ENCODE measurements at places on chromosomes 5 and 9.

GRCh38 chr5:80346055-80346454 lies 26.3 kb downstream of the SPZ1 start:
- peak; percentile 23 for DNase-seq

- no peak for DNase-seq
Observed at GRCh38 chr9:135869909-135870308, 37.4 kb downstream of the CAMSAP1 start.

DNA sequence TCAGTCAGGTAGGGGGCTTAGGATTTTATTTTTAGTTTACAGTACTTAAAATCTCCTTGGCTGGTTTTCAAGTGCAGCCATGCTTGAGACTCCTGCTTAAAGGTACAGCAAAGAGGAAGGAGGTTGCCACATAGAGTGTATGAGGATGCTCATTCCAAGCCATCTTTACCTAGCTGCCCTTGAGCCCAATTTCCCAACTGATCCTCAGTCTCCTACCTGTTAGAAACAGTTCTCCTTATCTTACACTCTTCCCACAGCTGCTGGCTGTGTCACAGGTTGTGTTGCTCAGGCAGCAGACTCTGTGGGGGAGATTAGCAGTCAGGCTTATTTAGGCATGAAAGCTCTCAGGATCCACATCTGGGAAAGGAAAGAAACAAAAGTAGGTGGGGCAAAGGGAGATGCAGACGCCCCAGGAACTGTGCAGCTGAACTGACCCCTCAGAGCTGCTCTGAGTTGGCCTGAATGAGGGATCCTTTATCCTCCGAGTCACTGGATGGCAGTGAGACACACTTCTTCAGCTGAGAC lies 95.1 kb downstream of the NMUR2 start:
- no peak for DNase-seq

DNA sequence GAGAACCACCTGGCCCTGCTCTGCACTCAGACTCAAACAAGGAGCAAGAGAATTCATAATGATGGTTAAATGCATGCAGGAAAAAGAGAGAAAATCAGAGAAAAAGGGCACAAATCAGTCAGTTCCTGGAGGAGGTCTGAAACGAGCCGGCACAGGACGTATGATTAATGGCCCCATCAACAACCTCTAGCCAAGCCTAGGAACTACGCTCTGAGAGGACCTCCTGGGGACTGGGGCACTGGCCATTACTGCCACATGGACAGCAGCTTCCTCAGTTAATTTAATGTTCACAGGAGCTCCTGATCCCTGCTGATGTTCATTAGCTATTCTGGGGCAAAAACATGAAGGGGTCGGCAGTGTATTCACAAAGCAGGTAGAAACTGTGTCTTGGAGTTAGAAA lies 238.1 kb downstream of the MED10 start:
- no peak for DNase-seq

DNA sequence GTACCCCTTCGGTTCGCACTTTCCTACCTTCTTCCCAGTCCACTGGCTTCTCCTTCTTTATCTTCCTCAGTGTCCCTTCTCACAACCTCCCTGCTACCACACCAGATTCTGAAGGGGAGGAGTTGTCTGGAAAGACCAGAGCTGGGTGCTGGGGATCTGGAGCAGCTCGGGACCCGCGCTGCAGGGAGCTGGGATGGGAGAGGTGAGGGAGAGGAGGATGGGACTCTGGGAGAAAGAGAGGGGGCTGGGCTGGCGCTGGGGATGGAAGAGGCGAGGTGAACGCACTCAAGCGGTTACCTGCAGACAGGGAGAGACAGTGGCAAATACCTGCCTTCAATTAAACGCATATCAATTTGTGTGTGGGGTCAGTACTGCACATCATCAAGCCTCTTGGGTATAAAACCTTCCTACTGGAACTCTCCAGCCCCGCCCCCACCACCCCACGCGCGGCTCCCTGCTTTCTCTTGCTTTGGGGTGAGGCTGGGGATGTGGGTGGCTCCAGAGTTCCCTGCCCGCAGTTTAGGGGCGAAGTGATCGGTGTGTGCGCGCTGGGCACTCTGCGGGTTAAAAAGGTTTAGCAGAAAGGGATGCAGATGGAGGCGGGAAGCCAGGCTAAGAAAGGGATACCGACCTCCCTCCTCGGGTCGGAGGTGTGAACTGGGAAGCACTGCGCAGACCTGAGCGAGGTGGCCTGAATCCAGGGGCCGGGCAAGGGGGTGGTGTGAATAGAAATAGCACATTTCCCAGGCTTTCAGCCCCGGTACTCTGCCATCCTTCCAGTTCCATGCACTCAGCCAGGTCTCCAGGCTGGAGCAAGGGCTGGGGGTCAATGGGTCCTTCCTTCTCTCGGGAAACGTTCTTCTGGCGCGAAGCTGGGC lies 977 bp upstream of the PAM start:
- DNase-seq = no peak

DNA sequence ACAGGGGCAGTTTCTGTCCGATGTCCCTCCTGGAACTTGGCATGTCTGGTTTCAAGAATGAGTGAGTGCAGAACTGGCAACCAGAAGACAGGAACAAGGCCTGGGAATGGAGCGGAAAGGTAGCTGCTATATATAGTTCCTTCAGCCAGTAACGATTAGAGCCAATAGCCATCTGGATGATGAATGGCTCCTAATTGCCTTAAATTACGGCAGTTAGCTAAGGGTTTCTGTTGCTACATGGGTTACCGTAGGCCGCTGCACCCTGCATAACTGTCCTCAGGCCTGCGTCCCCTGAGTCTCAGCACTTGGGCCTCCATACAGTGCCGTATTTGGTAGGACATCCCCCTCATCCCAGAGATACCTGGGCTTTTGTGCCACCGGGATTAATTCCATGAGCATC lies 29.4 kb downstream of the WWC1 start:
- DNase-seq = no peak

- DNase-seq = no peak
Observed at GRCh38 chr9:93166699-93167098, 17.2 kb upstream of the WNK2 start.

- DNase-seq = no peak
Observed at GRCh38 chr5:107269256-107269655, 401.5 kb downstream of the EFNA5 start.

DNA sequence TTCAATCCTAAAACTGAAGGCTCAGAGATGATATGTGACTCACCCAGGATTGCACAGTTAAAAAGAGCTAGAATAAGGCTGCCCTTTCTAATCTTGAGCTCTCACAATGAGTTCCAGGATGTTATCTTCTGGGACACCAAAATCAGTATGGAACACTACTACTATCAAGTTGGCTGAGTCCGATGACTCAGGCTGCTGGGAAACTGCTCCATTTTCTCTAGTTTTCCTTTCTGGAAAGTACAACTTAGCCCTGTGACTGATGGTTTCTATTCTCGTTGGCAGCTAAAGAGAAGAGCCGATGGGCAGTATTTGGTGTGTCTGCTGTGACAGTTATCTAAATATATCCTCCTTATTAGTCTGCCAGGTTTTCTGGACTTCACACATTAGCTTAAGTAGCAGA lies 37.9 kb upstream of the DPYSL3 start:
- DNase-seq = no peak

DNA sequence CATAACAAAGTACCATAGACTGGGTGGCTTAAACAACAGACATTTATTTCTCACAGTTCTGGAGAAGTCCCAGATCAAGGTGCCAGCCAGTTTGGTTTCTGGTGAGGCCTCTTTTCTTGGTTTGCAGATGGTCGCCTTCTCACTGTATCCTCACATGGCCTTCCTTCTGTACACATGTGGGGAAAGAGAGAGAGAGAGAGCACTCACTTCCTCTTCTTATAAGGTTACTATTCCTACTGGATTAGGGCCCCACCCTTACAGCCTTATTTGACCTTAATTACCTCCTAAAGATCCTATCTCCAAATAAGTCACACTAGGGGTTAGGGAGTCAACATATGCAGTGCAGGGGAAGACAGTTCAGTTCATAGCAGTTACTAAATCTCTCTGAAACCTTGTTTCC lies 205.6 kb upstream of the GDNF start:
- DNase-seq = no peak

DNA sequence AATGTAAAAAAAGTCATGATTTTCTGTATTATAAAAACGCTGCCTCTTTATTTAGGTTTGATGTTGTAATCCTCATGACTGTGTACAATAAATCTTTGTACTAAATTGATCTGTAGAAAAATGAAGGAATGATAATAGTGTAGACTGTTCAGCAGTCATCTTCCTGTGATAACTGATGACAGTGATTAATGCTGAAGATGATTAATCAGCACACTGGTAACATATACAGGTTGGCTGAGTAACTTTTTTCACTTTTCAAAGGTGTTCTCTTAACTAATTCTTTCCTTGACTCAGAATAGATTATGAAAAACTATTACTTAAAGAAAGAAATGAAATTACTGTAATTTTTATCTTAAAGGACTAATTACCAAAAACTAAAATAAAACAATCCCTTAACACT lies 122.5 kb downstream of the RFX3 start:
- DNase-seq = no peak

GRCh38 chr9:108512426-108513173 lies 343.2 kb downstream of the ACTL7B start:
- no peak for DNase-seq

DNA sequence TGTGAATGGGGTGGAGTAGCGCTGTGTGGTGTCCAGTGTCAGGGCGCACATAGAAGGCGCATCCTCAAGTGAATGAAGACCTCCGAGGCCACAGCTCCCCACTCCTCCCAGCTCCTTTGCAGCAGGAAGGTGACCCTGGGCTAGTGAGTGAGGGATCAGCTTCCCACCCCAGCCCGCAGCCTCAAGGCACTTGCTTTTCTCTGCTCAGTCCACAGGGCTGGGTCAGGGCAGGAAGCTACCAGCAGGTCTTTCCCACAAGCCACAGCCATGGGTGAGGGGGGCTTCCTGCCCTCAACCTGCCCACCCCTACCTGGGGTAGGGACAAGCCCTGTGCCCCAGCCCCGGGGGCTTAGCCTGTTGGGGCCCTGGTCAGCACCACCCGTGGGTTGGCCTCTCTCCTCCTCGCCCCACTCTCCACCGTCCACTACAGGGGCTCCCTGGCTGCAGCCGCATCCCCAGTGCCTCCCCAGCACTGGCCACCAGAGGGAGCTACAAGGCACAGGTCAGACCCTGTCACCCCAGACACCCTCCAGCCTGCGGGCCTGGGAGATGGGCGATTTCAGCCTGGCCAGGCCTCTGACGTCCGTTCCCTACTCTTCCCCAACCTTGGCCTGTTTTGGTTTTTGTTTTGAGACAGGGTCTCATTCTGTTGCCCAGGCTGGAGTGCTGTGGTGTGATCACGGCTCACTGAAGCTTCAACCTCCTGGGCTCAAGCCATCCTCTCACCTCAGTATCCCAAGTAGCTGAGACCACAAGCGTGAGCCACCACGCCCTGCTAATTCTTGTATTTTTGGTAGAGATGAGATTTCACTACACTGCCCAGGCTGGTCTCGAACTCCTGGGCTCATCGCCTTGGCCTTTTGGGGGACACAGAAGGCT lies 1.3 kb upstream of the ABCA2 start:
- DNase-seq = peak; percentile 62

- no peak for DNase-seq
Observed at GRCh38 chr5:88883059-88883835, at the start of gene MEF2C. Gene MEF2C, minus strand, starts transcription at chr5:88883184. Its CDS starts 59,396 bp downstream, at chr5:88823788.

GRCh38 chr9:21833090-21833801 lies 30.8 kb downstream of the MTAP start:
- no peak for DNase-seq

DNA sequence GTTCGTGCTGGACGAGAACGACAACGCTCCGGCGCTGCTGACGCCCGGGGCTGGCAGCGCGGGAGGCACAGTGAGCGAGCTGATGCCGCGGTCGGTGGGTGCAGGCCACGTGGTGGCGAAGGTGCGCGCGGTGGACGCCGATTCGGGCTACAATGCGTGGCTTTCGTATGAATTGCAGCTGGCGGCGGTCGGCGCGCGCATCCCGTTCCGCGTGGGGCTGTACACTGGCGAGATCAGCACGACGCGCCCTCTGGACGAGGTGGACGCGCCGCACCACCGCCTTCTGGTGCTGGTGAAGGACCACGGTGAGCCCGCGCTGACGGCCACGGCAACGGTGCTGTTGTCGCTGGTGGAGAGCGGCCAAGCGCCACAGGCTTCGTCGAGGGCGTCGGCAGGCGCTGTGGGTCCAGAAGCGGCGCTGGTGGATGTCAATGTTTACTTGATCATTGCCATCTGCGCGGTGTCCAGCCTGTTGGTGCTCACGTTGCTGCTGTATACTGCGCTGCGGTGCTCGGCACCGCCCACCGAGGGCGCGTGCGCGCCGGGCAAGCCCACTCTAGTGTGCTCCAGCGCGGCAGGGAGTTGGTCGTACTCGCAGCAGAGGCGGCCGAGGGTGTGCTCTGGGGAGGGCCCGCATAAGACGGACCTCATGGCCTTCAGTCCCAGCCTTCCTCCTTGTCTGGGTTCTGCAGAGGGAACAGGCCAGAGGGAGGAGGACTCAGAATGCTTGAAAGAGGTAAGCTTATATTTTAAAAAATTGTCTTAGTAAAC lies 2.2 kb downstream of the PCDHA13 start:
- DNase-seq = no peak

GRCh38 chr5:79074641-79075040 lies 5.1 kb downstream of the BHMT2 start:
- DNase-seq = no peak

DNA sequence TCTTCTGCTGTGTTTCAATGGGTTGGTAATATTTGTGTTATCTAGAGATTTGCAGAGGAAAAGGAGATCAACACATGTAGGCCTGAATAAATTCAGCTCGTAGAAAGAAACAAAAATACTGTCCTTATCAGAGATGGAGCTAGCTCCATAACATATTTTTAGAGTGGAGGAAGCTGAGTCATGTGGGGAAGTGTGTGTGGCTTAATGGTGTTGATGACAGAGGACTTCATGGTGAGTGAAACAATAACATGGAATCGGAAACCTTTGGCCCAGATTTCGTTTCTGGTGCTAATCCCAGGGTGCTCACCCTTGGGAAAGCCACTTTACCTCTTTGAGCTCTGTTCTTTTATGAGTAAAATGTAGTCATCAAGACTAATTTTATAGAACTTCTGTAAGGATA lies 825.0 kb downstream of the TLR4 start:
- DNase-seq = no peak

DNA sequence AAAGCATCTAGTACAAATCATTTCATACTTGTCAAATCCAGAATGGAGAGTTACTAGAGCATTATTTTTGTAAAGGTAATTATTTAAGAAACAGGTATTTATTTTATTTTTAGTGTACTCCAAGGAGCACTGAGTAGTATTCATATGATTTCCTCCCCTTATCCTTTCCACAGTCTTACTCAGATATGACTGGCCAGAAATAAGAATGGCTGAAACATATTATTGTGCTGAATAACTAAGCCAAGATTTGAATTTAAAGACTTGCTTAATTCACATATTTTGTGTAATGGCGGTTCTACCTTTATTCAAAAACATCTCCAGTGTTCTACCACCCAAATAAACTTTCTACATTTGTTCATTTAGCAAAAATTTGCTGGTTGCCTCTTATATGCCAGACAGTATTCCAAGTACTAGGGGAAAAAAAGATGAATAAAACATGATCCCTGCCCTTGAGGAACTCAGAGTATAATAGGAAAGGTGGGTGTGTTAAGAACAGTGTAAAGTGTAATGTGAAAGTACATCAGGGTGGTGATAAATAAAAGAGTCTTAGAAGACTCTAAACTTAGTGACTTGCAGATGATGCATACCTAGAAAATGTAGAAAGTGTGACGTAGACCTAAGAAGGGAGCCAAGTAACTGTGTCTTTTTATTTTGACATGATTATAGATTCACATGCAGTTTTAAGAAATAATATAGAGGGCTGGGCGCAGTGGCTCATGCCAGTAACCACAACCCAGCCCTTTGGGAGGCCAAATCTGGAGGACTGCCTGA lies 110.4 kb upstream of the GRHPR start:
- DNase-seq = no peak
